Psoas muscle (tissue), 8 donors: ENCODE measurements at places on chromosomes 4 and X. TPM values are rescaled to one million over a fixed set of nuclear protein-coding genes. Genes with fewer than 3 reads are reported as not detected.

Gene PIN4
- 12.1 TPM for polyA plus RNA-seq

Gene PRIMPOL
- 5.6 TPM for polyA plus RNA-seq

Gene ELF4
- 1.2 TPM for polyA plus RNA-seq

Gene BMPR1B
- 0.58 TPM for polyA plus RNA-seq

Gene CABS1
- polyA plus RNA-seq, result not detected

Gene FOXP3
- polyA plus RNA-seq, result not detected

Gene KLB
- 0.07 TPM for polyA plus RNA-seq

Gene SCFD2
- polyA plus RNA-seq, result 6.2 TPM

Gene MID1IP1
- polyA plus RNA-seq, result 45.5 TPM

Gene FAM149A
- 3.4 TPM for polyA plus RNA-seq

Gene MAGEA11
- not detected for polyA plus RNA-seq

Gene OCIAD1
- 107 TPM for polyA plus RNA-seq

Gene DGKK
- polyA plus RNA-seq, result not detected

Gene ZFP92
- polyA plus RNA-seq, result 0.10 TPM

Gene SPANXC
- not detected for polyA plus RNA-seq

Gene SH2D1A
- not detected for polyA plus RNA-seq

Gene RAI2
- 4.2 TPM for polyA plus RNA-seq

Gene CT45A7
- not detected for polyA plus RNA-seq

Gene CLDN22
- polyA plus RNA-seq, result not detected
